Suppressor macrophage treated with lipopolysaccharide for 4 hours (primary cell): ENCODE measurements at places on chromosomes 4 and X.

DNA sequence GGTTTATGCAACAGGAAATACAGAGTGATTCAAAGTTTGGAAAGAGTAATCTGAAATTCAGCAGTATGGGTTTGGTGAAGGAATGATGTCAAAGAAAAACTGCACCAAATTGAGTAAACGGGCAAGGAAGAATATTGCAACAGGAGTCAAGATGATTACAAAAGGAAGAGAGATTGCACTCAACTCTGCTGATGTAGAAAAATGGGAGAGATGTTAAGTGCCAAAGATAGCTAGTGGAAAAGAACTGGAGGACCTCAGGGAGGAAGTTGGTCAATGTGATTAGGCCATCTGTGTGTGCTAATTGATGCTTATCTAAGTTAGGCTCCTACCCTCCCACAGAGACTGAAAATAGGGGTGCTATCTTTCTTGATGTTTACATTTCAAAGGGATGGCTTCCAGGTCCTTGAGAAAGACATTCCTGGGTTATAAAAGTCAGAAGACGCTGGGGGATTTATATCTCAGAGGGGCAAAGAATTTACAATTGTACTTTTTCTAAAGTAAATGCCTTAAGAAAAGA lies 167.4 kb upstream of the FAM47A start:
- no peak for DNase-seq

DNA sequence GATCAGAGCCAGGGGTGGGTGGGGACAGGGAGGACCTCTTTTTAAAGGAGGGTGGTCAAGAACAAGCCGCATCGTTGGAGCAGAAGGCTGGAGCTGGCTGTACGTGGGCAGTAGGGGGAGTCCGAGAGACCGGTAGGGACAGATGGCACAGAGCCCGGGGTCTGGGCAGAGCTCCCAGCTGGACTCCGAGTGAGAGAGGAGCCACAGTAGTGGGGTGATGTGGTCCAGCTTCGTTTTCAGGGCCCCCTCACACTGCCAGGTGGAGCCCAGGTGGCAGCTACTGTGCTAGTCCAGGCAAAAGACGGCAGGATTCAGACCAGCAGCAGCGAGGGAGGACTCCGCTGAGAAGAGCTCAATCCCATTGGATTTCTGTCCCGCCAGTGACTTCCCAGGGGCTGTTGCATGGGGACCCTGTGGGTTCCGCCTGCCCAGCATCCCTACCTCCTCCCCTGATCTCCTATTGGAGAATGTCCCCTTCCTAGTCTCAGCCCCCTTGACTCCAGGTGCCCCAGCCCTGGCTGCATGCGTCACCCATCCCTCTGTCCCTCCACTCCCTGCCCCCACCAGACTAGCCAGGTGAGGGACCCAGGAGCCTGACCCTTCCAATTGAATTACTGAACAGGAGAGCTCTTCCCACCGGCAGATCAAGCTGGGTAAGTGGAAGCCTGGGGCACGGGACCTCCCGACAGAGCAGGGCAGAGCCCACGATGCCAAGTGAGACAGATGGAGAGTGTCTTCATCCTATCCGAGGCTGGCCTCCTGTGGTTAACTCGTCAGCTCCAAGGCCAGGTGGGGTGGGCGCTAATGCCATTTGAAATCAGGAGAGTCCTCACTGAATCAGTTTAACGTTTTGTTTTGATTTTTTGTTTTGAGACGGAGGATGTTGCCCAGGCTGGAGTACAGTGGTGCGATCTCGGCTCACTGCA lies 2.9 kb downstream of the ARHGAP4 start:
- peak; percentile 42 for DNase-seq

- DNase-seq, result no peak
Measured at GRCh38 chrX:41332408-41333002, 1.5 kb upstream of the DDX3X start.

- DNase-seq, result no peak
Measured at GRCh38 chrX:115525486-115525885, 35.5 kb upstream of the PLS3 start.

- no peak for DNase-seq
Measured at GRCh38 chr4:103720661-103721060, 876 bp upstream of the TACR3 start.

- DNase-seq, result no peak
Measured at GRCh38 chrX:10892621-10893225, 218.4 kb upstream of the HCCS start.

DNA sequence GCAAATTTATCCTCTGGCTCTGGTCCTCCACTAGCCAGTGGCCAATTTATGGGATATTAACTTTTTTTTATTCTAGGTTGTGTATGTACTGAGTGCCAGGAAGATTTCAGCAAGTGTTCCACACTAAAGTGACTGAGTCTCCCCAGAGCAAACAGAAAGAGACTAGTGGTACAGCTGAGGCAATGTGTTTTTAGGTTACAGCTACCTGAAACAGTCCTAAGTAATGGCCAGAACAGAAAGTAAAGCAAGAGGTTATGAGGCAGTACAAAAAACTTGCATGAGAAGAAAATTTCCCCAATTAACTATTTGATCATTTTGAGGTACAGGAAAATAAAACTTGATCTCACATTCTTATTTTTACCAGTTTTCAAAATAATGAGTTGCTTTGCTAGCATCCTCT lies 31.2 kb downstream of the PRDM8 start:
- DNase-seq, result no peak

DNA sequence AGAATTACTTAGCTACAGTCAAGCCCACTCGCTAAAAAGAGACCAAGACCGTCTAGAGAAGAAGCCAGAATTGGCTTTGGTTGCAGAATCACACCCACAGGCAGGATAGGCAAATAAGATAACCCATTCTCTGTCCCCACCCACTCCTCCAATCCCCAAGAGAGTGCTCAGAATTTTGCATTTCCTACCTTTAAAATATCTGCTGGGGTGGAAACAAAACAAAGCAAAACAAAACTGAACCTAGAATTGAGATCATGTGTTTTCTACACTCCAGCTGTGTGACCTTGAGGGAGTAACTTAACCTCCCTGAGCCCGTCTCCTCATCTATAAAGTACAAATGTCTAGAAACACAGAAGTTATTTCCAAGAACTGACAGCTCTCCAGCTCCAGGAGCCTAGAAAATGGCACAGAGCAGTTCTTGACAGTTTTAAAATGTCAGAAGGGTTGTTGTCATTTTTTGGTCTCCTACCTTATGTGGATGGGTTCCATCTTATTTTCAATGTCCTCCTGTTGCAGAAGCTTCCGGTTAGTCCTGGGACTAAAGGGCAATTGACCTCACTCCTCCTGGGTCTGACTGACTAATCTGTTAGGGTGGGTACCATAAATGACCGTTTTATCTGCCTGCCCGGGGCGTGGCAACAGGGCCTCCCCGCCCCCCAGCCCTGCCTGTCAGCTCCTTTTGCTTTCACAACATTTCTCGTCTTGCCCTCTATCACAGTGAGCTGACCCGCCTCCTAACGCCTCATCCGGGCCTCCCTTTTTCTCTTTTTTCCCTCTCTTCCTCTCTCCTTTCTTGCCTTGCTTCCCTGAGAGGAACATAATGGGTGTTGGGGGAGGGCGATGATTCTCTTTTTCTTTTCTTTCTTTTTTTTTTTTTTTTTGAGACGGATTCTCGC lies 114.0 kb downstream of the RBM47 start:
- peak; percentile 82 for DNase-seq

DNA sequence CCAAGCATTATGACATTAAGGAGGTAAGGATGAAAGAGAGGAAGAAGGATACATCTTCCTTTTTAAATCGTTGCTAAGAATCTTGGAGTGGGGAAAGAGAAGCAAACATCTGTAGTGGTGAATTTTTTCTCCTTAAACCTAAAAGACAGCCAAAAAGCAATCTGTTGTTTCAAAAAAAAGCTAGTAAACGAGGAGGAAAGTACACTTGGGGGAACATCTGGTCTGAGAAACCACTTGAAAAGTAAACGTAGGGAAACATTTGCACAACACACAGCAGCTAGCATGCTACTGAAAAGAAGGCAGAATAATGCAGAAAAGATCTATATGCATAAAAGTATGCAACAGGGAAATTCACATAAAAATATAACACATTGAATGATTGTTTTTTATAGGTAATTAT lies 1485.6 kb downstream of the PCDH19 start:
- no peak for DNase-seq

DNA sequence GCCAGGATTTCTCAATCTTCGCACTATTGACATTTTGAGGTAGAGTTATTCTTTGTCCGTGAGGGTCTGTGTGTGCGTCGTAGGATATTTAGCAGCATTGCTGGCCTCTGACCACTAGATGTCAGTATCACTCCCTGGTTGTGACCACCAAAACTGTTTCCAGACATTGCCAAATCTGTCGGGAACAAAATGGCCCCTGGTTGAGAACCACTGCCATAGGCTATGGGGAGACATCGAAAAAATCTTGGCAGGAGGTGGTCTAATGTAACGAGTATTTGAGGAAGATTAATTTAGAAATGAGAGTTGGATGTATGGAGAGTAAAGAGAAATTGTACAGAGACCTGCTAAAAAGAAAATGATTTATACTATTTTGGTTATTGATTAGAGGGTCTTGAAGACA lies 108.4 kb downstream of the DOCK11 start:
- peak; percentile 61 for DNase-seq

DNA sequence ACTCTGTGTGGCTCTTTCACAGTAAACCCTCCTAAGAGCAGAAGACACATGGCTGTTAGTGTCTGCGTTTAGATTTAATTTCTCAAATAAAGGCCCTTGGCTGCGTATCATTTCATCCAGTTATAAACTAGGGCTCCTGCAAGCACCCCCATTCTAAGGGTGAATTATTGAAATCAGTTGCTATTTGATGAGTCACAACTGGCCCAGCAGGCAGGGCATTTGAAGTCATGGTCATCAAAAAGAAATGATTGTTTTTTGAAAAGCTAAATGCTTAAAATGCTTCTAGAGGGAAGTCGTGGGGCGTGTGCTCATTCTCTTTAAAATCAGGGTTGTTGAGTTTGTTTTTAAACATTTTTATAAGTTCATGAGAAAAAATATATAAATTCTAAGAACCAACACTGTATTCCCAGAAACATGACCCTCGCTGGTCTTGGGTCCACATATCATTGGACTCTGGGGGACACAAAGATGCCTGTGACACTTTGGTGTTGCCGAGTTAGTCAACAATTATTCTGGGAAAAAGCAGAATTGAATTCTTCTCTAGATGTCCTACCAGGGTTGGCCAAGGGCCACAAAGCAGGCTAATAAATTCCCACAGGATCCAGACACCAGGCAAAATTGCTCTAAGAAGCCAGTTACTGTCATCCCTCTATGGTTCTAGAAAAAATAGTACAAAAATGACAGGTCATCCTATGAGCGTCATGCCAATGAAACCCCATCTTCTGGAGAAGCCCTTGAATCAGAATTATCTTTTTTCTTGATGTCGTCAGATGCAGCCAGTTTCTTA lies 99.5 kb upstream of the MYOZ2 start:
- no peak for DNase-seq

DNA sequence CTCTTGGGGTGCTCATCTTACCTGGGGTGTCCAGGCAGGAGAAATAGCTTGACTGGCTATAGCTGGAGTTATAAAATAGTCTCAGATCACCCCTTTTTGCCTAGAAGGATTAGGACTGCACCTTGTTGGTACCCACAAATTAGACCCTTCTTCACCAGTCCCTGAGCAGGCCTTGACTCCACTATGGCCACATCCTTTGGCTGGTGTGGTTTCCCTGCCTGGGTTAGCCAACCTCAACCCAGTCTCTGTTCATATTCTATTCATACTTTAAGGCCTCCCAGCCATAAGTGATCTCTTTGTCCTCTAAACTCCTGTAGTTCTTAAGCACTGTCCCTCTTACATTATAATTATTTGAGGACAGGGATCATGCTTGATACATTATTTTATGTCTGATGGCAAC lies 69.4 kb downstream of the ARX start:
- DNase-seq, result no peak

- DNase-seq, result peak; percentile 82
Measured at GRCh38 chrX:16436348-16437188, 213.4 kb upstream of the S100G start.

GRCh38 chrX:67044029-67044653 lies 405.3 kb upstream of the EDA2R start:
- DNase-seq, result no peak

- peak; percentile 46 for DNase-seq
Measured at GRCh38 chr4:152062936-152063620, 302.3 kb upstream of the GATB start.

- DNase-seq, result no peak
Measured at GRCh38 chr4:99339172-99339571, 13.4 kb downstream of the ADH1C start.

GRCh38 chr4:84362896-84363655 lies 136.0 kb downstream of the NKX6-1 start:
- no peak for DNase-seq

GRCh38 chr4:121227341-121227792 lies 63.2 kb upstream of the TNIP3 start:
- DNase-seq, result no peak

DNA sequence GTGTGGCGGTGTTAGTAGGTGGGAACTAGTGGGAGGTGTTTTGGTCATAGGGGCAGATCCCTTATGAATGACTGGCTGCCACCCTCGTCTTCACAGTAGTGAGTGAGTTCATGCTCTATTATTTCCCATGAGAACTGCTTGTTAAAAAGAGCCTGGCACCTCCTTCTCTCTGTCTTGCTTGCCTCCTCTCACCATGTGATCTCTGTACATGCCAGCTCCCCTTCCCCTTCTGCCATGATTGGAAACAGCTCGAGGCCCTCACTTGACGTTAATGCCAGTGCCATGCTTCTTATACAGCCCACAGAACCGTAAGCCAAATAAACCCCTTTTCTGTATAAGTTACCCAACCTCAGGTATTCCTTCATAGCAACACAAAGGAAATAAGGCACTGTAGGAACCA lies 21.7 kb downstream of the PNMA6F start:
- DNase-seq, result no peak

DNA sequence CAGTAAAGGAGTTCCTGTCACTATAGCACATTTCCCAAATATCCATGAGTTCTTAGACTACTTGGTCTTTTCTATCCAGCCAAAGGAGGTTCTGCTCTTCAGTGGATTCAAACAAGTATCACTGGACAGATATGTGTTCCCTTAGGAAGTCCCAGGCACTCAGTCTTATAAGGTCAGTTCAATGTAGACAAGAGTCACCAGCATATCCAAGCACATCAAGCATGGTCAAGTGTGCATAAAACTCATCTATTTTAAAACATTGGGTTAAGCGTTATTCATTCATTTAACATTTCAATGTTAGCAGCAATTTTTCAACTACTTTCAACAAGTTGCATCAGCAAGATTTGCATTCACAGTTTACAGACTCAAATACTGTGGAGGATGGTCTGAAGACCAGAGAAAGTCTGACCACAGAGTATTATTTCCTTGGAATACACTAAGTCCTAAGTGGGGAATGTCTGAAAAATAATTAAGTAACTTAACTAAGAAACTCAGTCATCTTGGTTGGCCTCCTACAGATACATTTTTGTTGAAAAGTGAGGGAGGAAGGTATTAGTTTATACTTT lies 630.5 kb upstream of the IGFBP7 start:
- no peak for DNase-seq

- peak; percentile 29 for DNase-seq
Measured at GRCh38 chr4:153365003-153365402, 20.5 kb downstream of the MND1 start.
